Activated CD8-positive, alpha-beta T cell treated with anti-CD3 and anti-CD28 coated beads for 36 hours (primary cell): ENCODE measurements at places on chromosomes 2 and 18. TPM values are rescaled to one million over a fixed set of nuclear protein-coding genes. Genes with fewer than 3 reads are reported as not detected.

The LRRTM1 gene
- not detected for total RNA-seq

The CACNB4 gene
- total RNA-seq, result 0.34 TPM

The ACVR1 gene
- total RNA-seq, result 8.3 TPM

The LHCGR gene
- not detected for total RNA-seq

The TXNDC2 gene
- not detected for total RNA-seq

The UGT1A8 gene
- total RNA-seq, result not detected

- H3K27me3 ChIP-seq, result peaks cover 25% of the 10 kb centered on the region
- no peaks in the 10 kb centered on the region for H3K36me3 ChIP-seq
- H3K4me3 ChIP-seq, result no peak overlapping the region
- H3K27ac ChIP-seq, result no peak overlapping the region
- DNase-seq, result no peak
- no peaks in the 10 kb centered on the region for H3K4me1 ChIP-seq
Measured at GRCh38 chr2:224293976-224294375, 107.9 kb downstream of the FAM124B start.

DNA sequence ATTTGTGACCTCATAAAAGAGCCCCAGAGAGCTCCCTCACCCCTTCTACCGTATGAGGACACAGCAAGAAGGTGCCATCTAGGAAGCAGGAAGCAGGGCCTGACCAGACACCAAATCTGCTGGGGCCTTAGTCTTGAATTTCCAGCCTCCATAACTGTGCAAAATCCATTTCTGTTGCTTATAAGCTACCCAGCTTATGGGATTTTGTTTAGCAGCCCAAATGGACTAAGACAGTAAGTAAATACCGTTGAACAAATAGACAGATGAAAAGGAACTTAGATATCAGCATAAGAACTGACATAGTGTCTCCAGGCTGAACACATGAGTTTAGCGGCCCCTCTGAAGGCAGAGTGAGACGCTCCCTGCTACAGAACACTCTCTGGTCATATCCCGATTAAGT, 130.9 kb downstream of the UXS1 start:
- DNase-seq, result no peak
- no peaks in the 10 kb centered on the region for H3K36me3 ChIP-seq
- H3K27me3 ChIP-seq, result peaks cover 2% of the 10 kb centered on the region
- no peak overlapping the region for H3K4me3 ChIP-seq
- H3K4me1 ChIP-seq, result peaks cover 31% of the 10 kb centered on the region

GRCh38 chr2:237754182-237754581, 44.4 kb upstream of the RBM44 start:
- H3K36me3 ChIP-seq, result peaks cover 79% of the 10 kb centered on the region
- H3K27ac ChIP-seq, result no peak overlapping the region
- H3K27me3 ChIP-seq, result no peaks in the 10 kb centered on the region

- no peak for DNase-seq
- H3K4me1 ChIP-seq, result no peaks in the 10 kb centered on the region
- H3K27me3 ChIP-seq, result peaks cover 9% of the 10 kb centered on the region
- H3K36me3 ChIP-seq, result no peaks in the 10 kb centered on the region
- no peak overlapping the region for H3K4me3 ChIP-seq
Measured at GRCh38 chr2:67311536-67311935, 85.6 kb upstream of the ETAA1 start.

DNA sequence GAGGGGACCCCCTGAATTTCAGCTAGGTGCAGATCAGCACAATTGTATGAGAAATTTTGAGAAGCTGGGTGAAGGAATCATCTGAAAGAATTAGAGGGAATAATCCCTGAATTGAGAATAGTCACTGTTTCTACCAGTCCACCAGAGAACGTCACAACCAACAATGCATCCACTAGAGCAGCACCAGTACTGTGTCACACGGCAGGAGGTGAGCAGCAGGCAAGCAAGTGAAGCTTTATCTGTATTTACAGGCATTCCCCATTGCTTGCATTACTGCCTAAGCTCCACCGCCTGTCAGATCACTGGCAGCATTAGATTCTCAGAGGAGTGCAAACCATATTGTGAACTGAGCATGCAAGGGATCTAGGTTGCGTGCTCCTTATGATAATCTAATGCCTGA, 40.7 kb downstream of the GDF7 start:
- DNase-seq, result no peak
- no peaks in the 10 kb centered on the region for H3K27me3 ChIP-seq
- no peaks in the 10 kb centered on the region for H3K4me1 ChIP-seq
- no peak overlapping the region for H3K27ac ChIP-seq
- peaks cover 11% of the 10 kb centered on the region for H3K36me3 ChIP-seq

- DNase-seq, result no peak
- peaks cover 44% of the 10 kb centered on the region for H3K36me3 ChIP-seq
- H3K4me1 ChIP-seq, result no peaks in the 10 kb centered on the region
- H3K27ac ChIP-seq, result no peak overlapping the region
- no peak overlapping the region for H3K4me3 ChIP-seq
Measured at GRCh38 chr2:28152585-28153280, 239.9 kb upstream of the FOSL2 start.

DNA sequence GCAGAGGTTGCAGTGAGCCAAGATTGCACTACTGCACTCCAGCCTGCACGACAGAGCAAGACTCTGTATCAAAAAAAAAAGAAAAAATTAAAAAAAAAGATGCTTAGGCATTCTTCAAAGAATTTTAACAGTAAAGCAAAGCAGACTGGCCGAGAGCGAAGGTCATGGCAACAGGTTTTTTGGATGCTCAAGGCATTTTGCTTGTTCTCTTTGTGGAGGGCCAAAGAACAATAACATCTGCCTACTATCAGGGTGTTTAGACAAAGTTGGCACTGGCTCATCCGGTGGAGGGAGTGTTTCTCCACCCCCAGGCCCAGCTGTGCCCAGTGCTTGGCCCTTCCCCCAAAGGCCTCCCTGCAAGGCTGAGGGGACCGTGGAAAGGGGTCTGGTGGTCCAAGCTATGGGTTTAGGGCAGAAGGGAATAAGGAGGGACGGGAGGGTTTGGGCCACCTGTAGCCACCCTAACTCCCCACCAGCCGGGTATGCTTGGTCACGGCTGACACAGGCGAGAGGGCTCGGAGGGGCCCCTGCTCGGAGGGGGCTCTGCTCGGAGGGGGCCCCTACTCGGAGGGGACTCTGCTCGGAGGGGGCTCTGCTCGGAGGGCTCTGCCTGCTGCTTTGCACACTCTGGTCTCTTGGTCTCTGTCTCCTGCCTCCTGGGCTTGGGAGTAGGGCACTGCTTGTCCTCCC, 26.7 kb upstream of the ALLC start:
- peaks cover 3% of the 10 kb centered on the region for H3K27me3 ChIP-seq
- H3K36me3 ChIP-seq, result no peaks in the 10 kb centered on the region
- no peak overlapping the region for H3K27ac ChIP-seq

DNA sequence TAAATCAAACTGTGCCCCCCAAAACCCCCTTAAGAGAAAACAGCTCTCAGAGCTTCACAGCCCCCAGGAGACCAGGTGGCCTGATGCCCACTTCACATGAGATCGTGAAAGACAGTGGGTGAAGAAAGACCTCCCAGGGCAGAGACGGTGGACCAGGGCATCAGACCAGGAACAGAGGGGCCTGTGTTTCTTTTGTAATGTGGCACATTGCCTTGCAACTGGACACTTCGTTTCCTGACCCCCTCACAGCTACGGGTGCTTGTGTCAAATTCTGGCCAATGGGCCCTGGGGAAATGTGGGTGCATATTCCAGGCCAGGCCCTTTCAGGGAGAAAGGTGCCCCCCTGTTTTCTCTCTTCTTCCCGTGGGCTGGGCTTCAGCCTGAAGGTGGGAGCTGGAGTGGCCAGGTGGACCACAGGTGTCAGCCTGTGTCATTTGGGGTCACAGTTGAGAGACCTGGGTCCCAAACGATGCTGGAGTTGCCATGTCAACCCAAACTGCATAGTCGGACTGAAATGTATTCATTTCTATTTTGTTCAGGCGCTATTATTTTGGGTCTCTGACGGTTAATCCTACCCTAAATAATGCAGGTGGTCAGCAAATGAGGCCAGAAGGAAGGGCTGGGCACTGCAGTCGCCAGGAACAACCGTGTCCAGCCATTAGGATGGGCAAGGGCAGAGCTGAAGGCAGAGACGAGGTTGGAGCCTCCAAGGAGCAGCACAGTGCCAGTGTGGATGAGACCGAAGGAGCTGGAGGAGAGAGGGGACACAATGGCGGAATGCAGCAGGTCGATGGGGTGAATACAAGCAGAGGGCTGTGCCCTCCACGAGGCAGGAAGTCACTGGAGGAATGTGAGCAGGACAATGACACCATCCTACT, 338.2 kb downstream of the EIPR1 start:
- H3K27ac ChIP-seq, result no peak overlapping the region
- H3K27me3 ChIP-seq, result peaks cover 5% of the 10 kb centered on the region
- H3K36me3 ChIP-seq, result no peaks in the 10 kb centered on the region
- DNase-seq, result no peak
